ENCODE measurements at places on chromosomes 11 and 22. TPM values are rescaled to one million over a fixed set of nuclear protein-coding genes. Genes with fewer than 3 reads are reported as not detected.

DNA sequence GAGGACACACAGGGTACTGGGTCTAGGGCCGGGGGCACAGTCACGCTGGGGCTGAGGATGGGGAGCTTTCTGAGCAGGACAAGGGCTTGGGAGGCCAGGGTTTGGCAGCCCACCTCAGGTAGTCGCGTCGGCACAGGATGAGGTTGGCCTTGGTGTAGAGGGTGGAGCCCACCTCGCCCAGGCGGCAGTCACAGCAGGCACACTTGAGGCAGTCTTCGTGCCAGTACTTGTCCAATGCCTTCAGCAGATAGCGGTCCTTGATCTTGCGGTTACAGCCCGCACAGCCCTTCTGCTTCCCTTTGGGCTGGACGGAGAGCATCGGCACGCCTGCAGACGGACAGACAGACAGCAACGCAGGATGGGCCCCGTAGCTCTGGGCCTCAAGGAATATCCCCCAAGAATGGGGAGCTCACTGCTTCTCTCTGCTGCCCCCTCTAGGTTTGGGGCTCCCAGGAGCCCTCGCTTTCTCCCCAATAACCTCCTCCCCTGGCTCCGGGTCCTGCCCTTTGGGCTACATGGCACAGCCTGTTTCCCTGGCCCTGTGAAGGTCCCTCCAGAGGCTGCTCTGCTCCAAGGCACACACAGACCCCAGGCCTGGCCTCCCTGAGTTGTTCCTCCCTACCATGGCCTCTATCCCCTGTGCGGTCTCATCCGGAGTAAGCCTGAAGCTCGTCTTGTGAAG, 33.4 kb downstream of the LMO1 start:
- DNase-seq, result no peak

- no peak for DNase-seq
These were observed 106.5 kb downstream of the NAV2 start for GRCh38 chr11:19819148-19819547.

GRCh38 chr22:35973388-35973787, 55.2 kb downstream of the RBFOX2 start:
- DNase-seq, result no peak

- no peak for DNase-seq
These were observed 1068.9 kb downstream of the OPCML start for GRCh38 chr11:132463295-132464002.

- DNase-seq, result no peak
These were observed 112.5 kb upstream of the ANO3 start for GRCh38 chr11:26219183-26220117.

- DNase-seq, result no peak
These were observed 245.3 kb downstream of the CASP12 start for GRCh38 chr11:104652996-104653395.

- DNase-seq, result no peak
These were observed 14.0 kb downstream of the EP300 start for GRCh38 chr22:41106122-41106968.

GRCh38 chr22:38965614-38966379, 8.4 kb downstream of the APOBEC3A start:
- no peak for DNase-seq

The EHF gene
- total RNA-seq, result 0.78 TPM

The RNF169 gene
- 10.7 TPM for total RNA-seq

The OR2D2 gene
- not detected for total RNA-seq

The WNT7B gene
- not detected for total RNA-seq

The IFITM10 gene
- total RNA-seq, result 0.37 TPM

The SORL1 gene
- 7.5 TPM for total RNA-seq
